ENCODE measurements at places on chromosomes 7 and 10. TPM values are rescaled to one million over a fixed set of nuclear protein-coding genes. Genes with fewer than 3 reads are reported as not detected.

MPP7 gene
- 3.1 TPM for total RNA-seq

PPP1R9A gene
- total RNA-seq: not detected

SLC26A5 gene
- not detected for total RNA-seq

TLX1 gene
- not detected for total RNA-seq

CRYGN gene
- not detected for total RNA-seq

ATOH7 gene
- total RNA-seq: not detected

OGDHL gene
- 0.15 TPM for total RNA-seq

DNAJC12 gene
- total RNA-seq: 0.20 TPM

PRSS1 gene
- not detected for total RNA-seq

CHAT gene
- not detected for total RNA-seq

TMEM184A gene
- total RNA-seq: 2.6 TPM

SORBS1 gene
- 0.26 TPM for total RNA-seq

FGFR2 gene
- total RNA-seq: not detected

SMNDC1 gene
- total RNA-seq: 37.2 TPM

CREB5 gene
- 1.4 TPM for total RNA-seq

TRPV5 gene
- total RNA-seq: not detected

GTPBP4 gene
- 68.4 TPM for total RNA-seq

TES gene
- total RNA-seq: 12.6 TPM

Data from HFFc6 (cell line).